CMK (cell line): ENCODE measurements at places on chromosomes 7 and 10.

DNA sequence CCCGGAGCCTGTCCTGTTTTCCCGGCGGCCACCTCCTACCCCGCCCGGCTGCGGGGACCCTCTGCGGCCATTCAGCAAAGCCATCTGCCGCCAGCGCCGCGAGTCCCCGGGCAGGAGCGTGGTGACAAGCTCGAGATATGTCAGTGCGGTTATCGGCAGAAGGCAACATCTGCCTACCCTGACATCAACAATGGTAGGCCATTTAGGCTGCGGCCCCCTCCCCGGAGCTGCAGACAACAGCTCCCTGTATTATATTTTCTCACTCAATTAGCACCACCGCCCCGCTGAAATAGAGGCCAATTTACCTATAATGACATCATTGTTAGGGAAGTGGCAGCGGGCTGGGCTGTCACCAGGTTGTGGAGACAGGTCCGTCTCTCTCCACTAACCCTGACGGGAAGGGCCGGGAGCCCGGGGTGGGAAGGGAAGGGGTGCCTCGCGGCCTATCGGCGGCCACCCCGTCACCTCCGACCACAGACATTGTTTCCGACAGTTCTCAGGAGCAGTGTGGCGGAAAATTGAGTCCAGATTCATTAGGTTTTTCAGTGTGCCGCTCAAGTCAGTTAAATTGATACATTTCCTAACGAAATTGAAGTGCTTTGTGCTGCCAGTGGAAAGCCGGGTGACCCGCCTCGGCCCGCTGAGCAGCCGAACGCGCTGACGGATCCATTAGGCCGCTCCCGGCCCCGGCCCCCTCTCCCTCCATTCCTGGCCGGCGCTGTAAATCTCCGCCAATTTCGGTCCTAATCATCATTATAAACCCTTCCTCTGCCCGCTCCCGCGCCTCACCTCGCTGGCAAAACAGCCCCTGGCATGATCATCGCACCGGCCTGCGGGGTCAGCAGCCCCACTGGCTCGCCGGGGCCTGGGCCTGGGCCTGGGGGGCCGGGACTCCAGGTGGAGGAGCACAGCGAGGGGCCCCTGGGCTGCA is 43.0 kb downstream of the UNCX start:
- DNase-seq = no peak

GRCh38 chr10:129397198-129397974 is 69.7 kb upstream of the MGMT start:
- DNase-seq = no peak

DNA sequence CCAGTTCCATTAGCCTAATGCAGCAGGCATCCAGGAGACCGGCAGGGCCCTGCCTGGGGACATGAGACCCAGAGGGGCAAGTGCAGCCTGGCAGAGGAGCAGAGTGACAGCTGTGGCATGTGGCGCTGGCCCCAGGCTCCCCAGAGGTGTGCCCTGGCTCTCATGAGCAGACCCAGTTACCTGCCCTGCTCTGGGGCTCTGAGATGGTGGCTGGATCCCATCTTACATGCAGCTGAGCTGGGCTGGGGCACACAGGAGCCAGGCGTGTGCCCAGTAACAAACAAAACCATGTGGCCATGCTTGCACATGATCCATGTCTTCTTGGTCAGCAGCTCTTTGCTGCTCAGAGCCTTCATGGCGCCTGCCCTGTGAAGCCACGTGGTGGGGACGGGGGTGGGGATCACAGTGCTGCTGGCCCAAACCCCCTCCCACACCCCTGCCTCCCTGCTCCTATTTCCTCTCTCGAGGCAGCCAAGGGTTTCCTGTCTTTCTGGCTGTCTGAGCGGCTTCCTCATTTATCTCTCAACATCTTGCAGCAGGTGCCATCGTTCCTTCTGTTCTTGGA is 40.3 kb upstream of the GTF2I start:
- DNase-seq = no peak

GRCh38 chr10:27857616-27858015 is 112.0 kb upstream of the MKX start:
- DNase-seq = no peak

- DNase-seq = no peak
Measured at GRCh38 chr7:99238558-99239341, 30.8 kb upstream of the KPNA7 start.

GRCh38 chr10:133484818-133485217 is 31.1 kb downstream of the SCART1 start:
- no peak for DNase-seq

- no peak for DNase-seq
Measured at GRCh38 chr7:54882694-54883093, 123.7 kb upstream of the SEC61G start.

DNA sequence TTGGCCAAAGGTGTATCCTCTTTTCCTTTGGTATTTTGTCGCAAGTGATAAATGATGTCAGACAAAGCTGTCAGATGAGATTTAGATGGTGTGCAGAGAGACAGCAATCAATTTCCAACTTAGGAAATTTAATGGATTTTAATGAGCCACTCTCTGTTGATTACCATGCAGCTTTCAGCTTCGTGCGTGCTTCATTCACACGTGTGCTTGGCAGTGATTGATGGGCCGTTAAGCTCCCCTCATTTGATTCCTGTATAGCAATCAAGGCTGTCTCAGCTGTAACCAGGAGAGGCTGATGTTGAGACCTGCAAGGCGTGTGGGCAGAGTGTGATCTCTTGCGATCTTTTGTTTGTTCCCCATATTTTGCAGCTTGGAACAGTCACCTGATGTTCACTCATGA is 439.6 kb downstream of the CALN1 start:
- DNase-seq = no peak

- DNase-seq = no peak
Measured at GRCh38 chr7:35701287-35701900, 6.5 kb upstream of the HERPUD2 start.

DNA sequence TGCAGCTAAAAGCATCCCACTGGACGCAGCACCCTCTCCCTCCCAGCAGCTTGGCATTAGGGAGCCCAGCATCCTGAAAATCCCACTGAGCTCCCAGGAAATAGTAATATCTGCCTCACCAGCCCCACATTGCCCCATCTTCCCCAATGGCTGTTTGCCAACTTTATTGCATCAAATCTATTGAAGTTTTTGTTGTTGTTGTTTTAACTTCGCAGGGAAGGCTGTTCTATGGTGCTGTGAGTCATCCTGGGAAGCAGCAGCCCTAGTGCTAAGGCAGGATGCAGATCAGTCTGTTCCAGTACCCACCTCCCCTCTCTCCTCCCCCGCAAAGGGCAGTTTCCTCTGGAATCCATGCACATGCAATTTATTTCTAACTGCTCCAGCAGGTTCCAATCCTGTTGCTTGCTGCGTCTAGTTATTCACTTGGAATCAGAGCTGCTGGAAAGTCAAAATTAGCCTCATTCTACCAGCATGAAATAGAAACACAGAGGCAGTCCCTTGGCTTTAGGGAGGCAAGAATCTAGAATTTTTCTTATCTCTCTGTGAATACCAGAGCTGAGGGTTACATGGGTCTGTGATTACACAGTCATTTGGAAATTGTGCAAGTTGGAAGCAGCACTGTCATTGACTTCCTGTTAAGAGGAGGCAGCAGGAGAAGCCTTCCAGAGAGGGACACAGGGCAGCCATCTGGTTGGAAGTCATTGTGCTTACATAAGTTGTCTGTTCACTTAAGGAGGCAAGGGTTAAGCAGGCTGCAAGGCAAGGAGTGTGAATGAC is 115.9 kb upstream of the CACUL1 start:
- no peak for DNase-seq

- DNase-seq = no peak
Measured at GRCh38 chr7:84624527-84624926, 429.9 kb upstream of the SEMA3A start.

DNA sequence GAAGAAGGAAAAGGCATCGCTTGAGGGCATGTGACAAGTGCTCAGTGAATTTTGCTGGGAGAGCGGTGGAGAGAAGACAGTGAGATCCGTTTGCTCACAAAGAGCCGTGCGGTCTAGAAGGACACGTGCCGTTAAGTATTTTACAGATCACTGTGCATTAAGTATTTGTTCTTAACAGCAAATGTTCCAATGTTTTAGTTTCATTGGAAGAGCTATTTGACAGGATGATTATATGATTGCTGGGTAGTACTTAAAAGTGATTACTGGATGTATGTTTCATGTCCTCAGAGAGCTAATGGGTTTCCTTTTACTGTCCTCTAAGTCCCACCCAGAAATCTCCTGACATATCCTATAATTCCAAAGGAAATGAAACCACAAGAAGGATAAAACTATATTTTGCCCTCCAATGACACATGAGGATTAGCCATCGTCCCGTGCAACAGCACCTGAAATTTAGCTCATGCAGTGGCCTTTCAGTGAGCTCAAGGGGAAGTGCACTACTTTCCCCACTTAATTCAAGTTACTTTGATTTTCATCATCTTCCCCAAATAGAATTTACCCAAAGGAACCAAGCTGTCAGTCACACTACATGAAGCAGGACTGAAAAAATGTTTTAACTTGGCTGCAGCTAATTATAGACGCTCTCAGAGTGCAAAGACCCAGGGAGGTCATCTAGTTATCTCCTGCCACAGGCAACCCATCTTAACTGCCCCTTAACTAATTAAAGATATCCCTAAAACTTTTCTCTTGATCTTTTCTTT is 80.3 kb downstream of the KLF6 start:
- DNase-seq = no peak

DNA sequence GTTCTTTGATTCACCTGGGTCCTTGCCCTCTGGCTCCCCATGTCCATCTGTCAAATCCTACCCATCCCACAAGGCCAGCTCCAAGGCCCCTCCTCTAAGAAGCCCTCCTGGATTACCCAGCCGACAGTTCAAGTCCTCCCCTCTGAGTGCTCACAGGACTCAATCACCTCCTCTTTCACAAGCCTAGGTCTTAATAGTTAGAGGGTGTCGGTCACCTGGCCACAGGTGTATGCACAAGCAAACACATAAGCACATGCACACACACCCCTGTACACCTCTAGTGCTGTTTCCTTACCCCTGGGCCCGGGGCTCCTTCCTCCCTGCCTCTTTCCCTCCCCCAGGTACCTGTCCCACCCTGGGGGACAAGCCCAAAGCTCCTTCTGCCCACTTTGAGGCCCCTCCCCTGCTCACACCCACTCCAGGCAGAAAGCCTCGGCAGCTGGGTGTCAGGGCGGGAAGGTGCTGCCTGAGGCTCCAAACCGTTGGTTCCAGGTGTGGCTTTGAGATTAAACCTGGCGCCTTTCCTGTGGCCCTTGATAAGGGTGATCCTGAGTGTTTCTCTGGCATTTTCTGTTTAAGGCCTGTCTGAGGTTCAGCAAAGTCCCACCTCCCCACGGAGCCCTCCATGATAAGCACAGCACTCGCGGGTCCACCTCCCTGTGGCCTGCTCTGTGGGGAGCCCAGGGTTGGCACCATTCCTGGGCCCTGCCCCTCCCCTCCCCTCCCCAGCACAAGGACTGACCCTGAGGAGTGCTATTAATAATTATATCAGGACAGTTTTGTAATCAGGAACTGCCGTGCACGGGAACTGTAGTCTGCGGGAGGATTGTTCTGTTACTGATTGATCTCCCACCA is 14.6 kb upstream of the AQP1 start:
- no peak for DNase-seq

DNA sequence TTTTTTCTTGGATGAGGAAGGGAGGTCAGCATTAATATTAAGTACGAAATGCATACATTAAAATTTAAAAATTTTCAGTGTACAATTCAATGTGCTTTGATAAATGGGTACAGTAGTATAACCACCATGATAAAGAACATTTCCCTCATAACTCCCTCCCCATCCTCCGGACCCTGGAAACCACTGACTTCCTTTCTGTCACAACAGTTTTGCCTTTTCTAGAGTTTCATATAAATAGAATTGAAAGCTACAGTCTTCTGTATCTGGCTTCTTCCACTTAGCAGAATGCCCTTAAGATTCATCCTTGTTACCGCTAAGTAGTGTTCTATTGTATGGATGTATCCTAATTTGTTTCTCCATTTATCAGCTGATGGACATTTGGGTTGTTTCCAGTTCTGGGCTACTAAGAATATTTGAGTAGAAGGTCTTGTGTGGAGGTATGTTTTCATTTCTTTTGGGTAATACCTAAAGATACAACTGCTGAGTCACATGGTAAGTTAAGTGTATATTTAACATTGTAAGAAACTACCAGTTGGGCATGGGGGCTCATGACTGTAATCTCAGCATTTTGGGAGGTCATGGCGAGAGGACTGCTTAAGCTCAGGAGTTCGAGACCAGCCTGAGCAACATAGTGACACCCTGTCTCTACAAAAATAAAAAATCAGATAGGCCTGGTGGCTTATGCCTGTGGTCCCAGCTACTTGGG is 30.8 kb downstream of the ABI1 start:
- no peak for DNase-seq

- DNase-seq = no peak
Measured at GRCh38 chr7:55233001-55233400, 132.1 kb upstream of the LANCL2 start.

DNA sequence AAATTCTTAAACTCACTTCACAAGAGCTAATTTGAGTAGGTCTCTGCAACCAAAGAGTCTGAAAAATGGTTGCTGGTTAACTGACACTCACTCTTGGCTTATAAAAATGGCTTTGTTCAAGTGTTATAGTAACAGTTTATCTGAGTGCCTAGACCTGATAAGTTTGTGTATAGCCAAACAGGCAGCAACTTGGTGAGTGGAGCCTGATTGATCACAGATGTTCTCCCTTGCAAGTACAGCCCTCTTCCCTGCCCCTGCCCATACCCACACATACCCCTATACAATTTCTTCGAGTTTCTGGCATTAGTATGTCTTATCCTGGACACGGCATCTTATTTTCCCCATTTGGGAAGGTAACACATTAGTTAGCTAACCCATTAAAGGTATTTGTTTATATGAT is 149.5 kb downstream of the SLC16A9 start:
- no peak for DNase-seq

DNA sequence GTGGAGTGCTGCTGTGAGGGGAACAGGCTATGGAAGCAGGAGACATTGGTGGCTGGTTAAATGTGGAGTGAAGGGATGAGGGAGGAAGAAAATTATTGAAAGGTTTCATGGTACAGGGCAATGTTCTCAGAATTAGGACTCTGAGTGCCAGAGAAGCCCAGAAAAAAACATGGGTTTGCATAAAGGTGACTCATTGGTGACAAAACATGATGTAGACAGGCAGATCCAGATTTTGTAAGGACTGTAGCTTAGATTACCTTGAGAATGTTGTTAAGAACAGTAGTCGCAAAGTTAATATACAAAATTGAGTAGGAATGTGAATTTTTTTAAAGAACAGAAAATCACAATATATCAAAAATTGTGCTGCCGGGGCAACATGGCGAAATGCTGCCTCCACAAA is 134.9 kb upstream of the ZNF438 start:
- no peak for DNase-seq

- DNase-seq = no peak
Measured at GRCh38 chr7:18278316-18278715, 217.2 kb upstream of the HDAC9 start.

DNA sequence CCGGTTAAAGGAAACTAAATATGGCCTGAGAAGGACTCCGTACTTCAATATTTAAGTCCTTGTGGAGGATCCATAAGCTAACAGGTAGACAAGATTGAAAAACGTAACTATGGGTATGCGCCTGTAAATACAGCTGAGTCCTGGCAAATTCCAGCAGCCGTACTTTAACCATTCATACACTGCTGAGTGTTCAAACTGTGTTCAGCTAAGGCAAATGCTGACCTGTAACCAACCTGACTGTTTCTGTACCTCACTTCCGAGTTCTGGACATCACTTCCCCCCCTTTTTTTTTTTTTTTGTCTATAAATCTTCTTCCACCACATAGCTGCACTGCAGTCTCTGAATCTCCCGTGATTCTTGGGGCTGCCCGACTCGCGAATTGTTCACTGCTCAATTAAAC is 69.1 kb downstream of the SRPK2 start:
- no peak for DNase-seq

GRCh38 chr7:118372530-118372929 is 148.0 kb downstream of the ANKRD7 start:
- DNase-seq = no peak

GRCh38 chr7:97733276-97734161 is 1.6 kb downstream of the TAC1 start:
- DNase-seq = no peak
